ENCODE measurements at places on chromosomes 3 and 15. TPM values are rescaled to one million over a fixed set of nuclear protein-coding genes. Genes with fewer than 3 reads are reported as not detected.

Gene SLCO2A1
- total RNA-seq, result 0.33 TPM

Gene GJD2
- not detected for total RNA-seq

Gene EPHB3
- 13.4 TPM for total RNA-seq

Gene FANCD2OS
- total RNA-seq, result not detected

Gene DLEC1
- total RNA-seq, result 1.1 TPM

Gene AADAC
- total RNA-seq, result not detected

Gene CCR1
- 0.12 TPM for total RNA-seq

Gene CMTM8
- 4.4 TPM for total RNA-seq

Gene RLBP1
- 6.3 TPM for total RNA-seq
